ENCODE measurements at places on chromosomes 16 and 17. TPM values are rescaled to one million over a fixed set of nuclear protein-coding genes. Genes with fewer than 3 reads are reported as not detected.

DNA sequence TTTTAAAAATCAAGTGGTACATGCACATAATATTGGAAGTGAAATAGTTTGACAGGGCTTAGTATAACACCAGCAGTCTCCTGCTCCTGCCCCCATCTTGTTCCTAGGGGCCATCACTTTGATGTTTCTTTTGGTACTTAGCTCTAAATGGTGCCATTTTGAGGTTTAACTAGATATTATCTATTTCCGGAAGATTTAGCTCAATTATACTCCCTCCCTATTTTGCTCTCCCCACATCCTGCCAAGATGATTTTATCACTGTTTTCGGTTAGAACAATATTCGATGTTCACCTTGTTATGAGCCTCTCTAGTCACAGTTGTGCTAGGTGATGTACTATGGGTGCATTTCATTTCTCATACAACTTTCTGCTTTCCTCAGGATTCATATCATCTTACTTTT lies 20.0 kb upstream of the SLC35G3 start:
- H3K4me3 ChIP-seq = no peak overlapping the region
- no peak for DNase-seq
- no peaks in the 10 kb centered on the region for H3K36me3 ChIP-seq
- H3K27me3 ChIP-seq = peaks cover 78% of the 10 kb centered on the region
- H3K27ac ChIP-seq = no peak overlapping the region

DNA sequence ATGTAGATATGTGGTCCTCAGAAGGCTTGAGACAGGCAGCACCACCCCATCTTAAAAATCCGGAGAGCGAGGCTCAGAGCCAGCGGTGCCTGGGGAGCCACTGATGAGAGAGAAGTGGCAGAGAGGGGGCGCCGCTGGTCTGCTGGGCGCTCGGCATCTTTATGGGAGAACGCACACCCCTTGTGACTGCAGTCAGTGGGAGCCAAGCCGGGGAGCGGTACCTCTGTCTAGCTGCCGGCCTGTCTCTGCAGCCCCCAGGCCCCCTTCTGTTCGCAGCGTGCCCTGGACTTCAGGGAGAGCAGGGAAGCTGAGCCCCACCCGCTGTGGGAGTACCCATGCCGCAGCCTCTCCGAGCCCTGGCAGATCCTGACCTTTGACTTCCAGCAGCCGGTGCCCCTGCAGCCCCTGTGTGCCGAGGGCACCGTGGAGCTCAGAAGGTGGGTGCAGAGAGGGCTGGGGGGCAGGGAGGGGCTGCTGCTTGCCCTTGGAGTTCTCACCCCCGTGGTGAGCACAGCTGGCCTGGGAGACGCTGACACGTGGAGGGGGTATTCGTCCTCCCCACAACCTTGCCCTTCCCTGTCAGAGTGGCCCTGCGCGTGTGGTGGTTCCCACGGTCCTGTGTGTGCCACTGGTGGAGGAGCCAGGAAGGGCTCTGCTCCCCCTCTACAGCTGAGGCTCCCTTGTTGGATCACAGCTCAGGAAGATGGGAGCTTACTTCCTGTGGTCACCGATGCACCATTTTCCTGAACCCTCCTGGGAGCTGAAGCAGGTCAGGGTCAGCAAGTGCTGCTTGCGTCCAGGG lies 44.8 kb downstream of the PRMT7 start:
- no peaks in the 10 kb centered on the region for H3K4me1 ChIP-seq
- no peak overlapping the region for H3K27ac ChIP-seq
- no peak for DNase-seq
- no peaks in the 10 kb centered on the region for H3K36me3 ChIP-seq
- no peaks in the 10 kb centered on the region for H3K27me3 ChIP-seq
- H3K4me3 ChIP-seq = no peak overlapping the region

GRCh38 chr16:19183187-19183586 lies 15.1 kb downstream of the SYT17 start:
- no peak for DNase-seq
- no peaks in the 10 kb centered on the region for H3K27me3 ChIP-seq
- H3K4me1 ChIP-seq = no peaks in the 10 kb centered on the region

DNA sequence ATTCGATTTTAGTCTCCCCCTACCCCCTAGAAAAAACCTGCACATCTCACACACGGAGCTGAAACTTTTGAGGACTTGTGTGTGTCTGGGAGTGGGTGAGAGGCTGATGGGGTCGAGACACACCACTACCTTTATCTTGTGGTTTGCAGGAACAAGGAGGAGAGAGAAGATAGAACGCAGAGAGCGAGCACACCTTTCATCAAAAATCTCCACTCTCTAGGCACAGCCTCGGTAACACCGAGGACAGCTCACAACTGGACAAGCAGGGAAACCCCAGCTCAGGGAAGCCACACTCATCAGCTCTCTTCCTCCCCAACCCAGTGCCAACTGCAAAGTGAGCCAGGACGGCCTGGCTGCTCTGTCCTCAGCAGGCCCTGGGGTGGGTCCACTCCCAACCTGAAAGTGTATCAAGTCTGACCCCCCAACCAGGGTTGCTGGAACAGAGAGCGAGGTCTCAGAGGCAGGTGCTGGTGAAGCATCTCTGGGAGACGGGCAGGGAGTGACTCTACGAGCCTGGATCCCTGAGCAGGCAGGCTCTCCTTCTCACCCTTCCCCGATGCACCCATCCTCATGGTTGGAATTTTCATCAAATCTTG lies 5.2 kb upstream of the GHDC start:
- peaks cover 6% of the 10 kb centered on the region for H3K4me1 ChIP-seq
- H3K27ac ChIP-seq = no peak overlapping the region
- no peaks in the 10 kb centered on the region for H3K27me3 ChIP-seq
- H3K4me3 ChIP-seq = no peak overlapping the region
- H3K36me3 ChIP-seq = peaks cover 3% of the 10 kb centered on the region
- no peak for DNase-seq

- no peak for DNase-seq
- no peaks in the 10 kb centered on the region for H3K4me1 ChIP-seq
- H3K4me3 ChIP-seq = no peak overlapping the region
- H3K27me3 ChIP-seq = no peaks in the 10 kb centered on the region
- H3K27ac ChIP-seq = no peak overlapping the region
Measured at GRCh38 chr17:64938290-64938689, 19.0 kb upstream of the LRRC37A3 start.

DNA sequence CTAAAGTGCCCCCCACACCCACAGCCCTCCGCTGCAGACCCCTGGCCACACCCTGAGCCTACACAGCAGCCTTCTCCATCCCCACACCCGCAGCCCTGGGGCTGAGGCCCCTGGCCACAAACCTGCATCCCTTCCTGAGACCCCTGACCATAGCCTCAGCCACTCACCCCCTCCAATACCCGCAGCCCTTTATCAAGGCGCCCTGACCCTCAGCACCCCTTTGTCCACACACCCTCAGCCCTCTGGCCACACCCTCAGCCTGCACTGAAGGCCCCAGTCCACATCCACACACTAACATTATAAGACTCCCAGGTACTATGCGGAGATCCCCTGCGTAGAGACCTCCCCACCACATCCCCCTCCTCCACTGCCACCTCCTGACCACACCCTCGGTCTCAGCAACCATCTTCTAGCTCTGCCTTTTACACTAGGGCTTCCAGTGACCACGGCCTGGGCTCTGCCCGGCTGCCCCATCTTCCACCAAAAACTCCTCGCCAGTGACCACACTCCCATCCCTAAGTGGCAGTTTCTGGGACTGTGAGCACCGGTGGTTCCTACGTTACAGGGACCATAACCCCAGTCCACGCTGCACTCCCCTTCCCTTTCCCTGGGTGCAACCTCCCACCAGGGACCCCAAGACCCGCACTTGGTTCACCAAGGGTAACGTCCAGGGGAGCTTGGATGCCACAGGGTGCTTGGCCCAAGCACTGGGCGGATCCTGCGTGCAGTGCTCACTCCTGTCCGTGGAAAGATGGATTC lies 818 bp downstream of the TPPP3 start:
- peaks cover 53% of the 10 kb centered on the region for H3K27me3 ChIP-seq
- peaks cover 32% of the 10 kb centered on the region for H3K4me1 ChIP-seq
- no peak for DNase-seq
- H3K4me3 ChIP-seq = peak overlapping the region; percentile 57

DNA sequence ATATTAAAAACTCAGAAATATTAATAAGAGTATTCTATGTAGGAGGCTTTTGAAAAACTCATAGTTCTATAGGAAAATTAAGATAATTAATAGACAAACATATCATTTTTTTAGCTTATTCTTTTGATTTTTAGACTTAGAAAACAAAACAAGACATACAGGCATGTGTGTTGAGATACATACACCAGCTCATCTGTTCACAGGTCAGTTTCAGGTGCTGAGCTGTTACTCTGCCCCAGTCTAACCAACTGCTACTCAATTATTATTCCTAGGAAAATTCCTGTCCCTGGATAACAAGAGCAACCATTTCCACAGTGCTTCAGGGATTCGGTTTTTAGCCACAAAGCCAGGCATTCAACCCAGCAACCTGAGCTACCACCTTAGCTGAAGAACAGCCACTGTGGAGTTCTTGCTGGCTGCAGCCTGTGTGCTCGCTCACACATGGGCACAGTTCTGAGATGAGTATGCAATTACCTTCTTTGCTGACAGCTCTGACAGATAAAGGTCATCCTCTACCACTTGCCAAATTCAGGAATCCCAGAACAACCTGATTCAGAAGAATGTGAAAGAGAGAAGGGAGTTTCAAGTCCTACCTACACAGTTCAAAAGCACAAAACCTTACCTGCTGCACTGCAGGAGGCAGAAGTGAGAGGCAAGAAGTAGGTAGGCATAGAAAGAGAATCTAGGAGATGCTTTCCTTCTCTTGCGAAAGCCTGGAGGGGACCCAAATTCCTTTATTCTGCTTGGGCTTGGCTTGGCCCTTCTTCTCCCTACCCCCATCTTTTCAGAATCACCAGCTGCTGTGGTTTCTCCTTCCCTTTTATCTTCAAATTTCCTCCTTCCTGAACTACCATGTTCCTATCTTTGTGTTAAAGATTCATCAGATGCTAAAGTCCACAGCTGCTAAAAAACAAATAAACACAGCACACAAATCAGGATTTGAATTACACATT lies 62.7 kb downstream of the TEX2 start:
- no peak overlapping the region for H3K4me3 ChIP-seq
- peaks cover 29% of the 10 kb centered on the region for H3K4me1 ChIP-seq
- H3K27ac ChIP-seq = no peak overlapping the region
- no peaks in the 10 kb centered on the region for H3K27me3 ChIP-seq
- no peak for DNase-seq
- peaks cover 5% of the 10 kb centered on the region for H3K36me3 ChIP-seq

DNA sequence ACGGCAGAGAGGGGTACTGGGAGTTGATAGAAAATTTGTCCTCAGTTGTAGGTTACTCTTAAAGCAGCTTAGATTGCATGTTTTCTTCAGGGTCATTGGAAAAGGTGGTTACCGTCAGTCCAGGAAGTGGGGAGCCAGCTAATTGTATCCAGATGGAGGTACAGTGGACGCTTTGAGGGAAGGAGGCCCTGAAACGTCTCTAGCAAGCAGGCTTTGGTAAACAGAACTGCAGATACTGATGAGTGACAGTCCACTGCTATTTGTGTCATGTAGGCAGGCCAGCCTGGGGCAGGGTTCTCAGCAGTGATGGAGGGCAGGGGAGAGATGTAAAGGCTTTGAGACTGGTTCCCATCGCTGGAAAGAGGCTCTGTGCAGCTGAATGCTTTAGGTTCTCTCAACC lies 30.2 kb upstream of the ST6GALNAC1 start:
- H3K36me3 ChIP-seq = no peaks in the 10 kb centered on the region
- H3K4me3 ChIP-seq = peak overlapping the region; percentile 47
- no peak overlapping the region for H3K27ac ChIP-seq

GRCh38 chr16:87834668-87835473 lies 34.4 kb downstream of the SLC7A5 start:
- no peaks in the 10 kb centered on the region for H3K27me3 ChIP-seq
- H3K36me3 ChIP-seq = no peaks in the 10 kb centered on the region
- H3K4me3 ChIP-seq = no peak overlapping the region
- no peak for DNase-seq

DNA sequence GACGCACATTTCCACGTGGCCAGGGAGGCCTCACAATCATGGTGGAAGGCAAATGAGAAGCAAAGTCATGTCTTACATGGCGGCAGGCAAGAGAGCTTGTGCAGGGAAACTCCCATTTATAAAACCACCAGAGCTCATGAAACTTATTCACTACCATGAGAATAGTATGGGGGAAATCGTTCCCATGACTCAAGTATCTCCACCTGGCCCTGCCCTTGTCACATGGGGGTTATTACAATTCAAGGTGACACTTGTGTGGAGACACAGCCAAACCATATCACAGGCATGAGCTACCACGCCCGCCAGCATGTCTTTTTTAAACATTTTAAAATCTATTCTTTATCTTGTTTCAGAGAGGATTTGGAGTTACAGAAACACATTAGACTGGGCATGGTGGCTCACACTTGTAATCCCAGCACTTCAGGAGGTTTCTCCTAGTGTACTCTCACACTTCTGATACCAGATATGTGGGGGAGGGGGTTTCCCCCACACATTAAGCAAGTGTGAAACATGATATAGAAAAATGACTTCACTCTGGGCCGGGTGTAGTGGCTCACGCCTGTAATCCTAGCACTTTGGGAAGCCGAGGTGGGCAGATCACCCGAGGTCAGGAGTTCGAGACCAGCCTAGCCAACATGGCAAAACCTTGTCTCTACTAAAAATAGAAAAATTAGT lies 5.6 kb upstream of the ATMIN start:
- H3K27ac ChIP-seq = no peak overlapping the region
- no peak overlapping the region for H3K4me3 ChIP-seq
- H3K36me3 ChIP-seq = peaks cover 25% of the 10 kb centered on the region
- no peak for DNase-seq
- H3K27me3 ChIP-seq = no peaks in the 10 kb centered on the region

GRCh38 chr17:41511116-41511515 lies 5.7 kb upstream of the KRT13 start:
- H3K27ac ChIP-seq = no peak overlapping the region

DNA sequence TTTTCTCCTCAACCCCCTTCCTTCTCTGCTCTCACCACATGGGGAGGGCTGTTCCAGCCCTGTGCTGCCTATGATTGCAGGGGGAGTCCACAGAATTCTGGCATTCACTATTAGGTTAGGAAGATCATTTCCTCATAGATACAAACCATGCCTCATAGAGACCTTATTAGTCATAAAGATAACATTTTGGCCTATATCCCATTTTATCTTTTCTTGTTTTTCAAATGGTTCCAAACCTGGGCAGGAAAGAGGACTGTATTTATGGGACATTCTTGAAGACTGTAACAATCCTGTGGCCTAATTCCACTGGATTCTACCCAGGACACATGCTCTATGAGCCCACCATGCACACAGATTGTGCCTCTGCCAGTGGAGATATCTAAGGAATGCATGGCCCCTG lies 51.7 kb downstream of the ASIC2 start:
- H3K27ac ChIP-seq = no peak overlapping the region
- DNase-seq = no peak
- H3K4me3 ChIP-seq = no peak overlapping the region
- H3K36me3 ChIP-seq = no peaks in the 10 kb centered on the region
- no peaks in the 10 kb centered on the region for H3K4me1 ChIP-seq
- peaks cover 37% of the 10 kb centered on the region for H3K27me3 ChIP-seq

Gene LGALS9B
- not detected for total RNA-seq
